Right kidney (tissue), 9 donors: ENCODE measurements at places on chromosomes 7 and 10.

GRCh38 chr10:61628875-61629513, 33.7 kb upstream of the CABCOCO1 start:
- DNase-seq: no peak

- no peak for DNase-seq
Observed at GRCh38 chr7:128954150-128954549, 16.4 kb downstream of the IRF5 start.

DNA sequence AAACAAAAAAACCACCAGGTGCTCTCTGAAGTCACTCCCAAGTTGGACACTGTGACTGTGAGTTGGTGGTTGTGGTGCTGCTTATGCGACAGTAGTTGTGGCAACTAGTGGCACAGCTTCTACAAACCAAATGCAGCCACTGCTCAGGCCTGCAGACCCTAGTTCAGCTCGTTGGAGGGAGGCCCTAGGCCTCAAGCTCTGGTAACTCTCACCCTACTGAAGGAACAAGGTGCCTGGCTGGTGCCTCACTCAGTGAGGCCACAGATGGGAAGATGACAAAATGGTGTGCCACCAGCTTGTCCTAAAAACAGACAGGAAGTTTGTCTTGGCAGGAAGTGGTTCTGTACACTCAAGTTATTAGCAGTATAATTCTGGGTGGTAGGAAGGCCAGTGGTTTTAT, 45.3 kb upstream of the RAPGEF5 start:
- no peak for DNase-seq

DNA sequence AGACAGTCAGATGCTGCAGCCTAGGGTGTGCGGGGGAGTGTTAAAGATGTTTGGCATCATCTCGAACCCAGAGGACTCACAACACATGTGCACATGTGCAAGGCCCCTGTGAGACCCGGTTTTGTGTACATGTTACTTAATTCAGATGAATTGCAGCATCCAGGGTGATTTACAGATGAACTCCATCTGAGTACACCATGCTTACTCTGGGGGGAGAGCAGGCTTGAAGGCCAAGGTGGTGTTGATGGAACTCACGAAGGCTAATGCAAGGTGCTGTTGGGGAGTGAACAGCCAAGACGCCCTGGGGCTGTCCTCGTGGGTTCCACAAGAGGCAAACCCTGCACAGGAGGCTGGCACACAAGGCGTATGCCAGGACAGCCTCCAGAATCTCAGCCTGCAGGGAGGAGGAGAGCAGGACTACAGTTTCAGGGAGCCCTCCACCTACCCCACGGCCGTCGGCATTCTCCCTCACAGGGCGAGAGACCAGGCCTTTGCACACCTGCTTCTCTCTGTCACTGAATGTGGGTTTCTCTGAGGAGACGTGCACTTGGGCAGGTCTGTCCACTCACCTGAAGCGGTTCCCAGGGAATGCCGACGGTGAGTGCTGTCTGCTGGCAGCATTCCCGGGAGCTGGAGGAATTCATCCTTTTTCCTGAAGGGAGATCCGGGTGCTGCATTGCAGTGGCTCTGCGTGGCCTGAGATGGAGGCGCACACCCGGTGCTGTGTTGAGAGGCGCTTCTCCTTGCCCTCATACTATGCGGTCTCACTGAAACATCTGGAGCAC, 178.5 kb upstream of the RNF32 start:
- no peak for DNase-seq

DNA sequence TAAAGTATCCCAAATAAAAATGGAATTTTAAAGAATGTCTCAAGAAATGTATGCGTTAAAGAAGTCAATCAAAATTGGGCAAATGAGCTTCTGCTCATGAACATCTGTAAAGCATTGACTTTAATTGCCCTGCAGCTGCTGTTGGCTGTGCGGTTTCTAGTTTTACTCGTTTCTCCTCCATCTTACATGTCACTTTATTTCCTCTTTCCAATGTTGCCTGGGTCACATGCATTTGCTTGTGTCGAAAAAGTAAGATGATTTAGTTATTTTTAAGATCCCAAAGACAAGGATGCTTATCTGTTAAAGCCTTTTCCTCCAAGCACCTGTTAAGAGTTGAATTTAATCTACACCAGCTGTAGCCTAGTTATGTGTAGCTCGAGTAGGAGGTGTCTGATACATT, 310.4 kb downstream of the EXOC4 start:
- DNase-seq: no peak

GRCh38 chr10:6313111-6313895, 110.6 kb downstream of the PFKFB3 start:
- no peak for DNase-seq

GRCh38 chr7:5315761-5316160, 33.0 kb downstream of the SLC29A4 start:
- no peak for DNase-seq

DNA sequence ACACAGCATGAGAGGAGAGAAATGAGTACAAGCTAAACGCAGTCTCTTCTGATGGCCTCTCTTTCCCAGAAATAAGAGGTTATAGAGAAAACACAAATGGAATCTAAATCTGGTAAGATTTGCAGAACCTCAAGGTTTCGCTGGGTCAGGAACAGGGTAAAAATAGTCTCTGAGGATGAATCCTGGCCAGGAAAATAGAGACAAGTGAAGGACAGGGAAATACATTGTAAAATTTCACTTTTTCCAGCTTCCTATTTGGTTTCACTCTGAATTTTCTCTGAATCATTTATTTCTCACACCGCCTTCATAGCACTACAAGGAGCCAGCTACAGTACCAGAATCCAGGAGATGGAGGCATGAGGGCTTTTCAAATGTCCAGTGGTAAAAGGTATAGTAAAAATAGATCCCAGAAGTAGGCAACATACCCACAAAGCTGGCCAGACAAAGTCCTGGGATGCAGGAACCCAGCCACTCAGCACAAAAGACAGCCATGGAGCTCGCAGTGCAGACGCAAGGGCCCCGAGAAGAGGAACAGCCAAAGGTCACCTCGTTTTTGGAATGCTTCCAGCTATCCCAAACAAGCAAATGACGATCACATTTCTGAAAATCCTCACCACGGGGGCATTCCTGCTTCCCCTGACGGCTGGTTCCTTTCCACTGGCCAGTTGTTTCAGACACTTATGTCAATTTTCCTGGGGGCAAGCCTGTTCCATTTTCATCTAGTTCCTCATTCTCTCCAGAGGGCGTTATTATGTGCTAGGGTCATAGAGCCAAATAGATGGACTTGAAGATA, 21.5 kb upstream of the IKZF1 start:
- no peak for DNase-seq

- DNase-seq: no peak
Observed at GRCh38 chr7:54722502-54722901, 36.5 kb downstream of the SEC61G start.

DNA sequence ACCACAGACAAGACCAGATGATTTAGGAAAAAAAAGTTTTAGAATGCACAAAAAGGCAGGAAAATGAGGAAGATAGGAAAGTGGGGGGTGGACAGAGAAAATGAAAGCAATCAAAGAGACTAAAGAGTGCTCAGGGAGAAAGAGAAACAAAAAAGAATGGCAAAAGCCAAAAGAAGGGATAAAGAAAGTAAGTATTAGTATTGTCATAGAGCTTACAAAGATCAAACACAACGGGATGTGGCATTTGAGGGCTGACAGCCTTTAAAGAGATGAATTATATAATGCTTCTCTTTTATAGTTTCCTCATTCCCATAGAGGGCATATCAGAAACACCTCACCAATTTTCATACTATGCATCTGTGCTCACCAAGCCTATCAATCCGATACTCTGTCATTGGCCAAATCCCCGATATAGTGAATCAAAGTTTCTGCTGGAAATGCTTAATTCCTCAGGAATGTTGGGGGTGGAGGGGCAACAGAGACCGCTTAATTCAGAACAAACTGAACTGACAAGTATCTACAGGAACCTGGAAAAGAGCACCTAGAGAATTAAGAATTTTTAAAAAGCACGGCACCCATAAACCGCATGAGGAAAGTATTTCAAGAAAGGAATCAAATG, 2.7 kb downstream of the COG5 start:
- no peak for DNase-seq

DNA sequence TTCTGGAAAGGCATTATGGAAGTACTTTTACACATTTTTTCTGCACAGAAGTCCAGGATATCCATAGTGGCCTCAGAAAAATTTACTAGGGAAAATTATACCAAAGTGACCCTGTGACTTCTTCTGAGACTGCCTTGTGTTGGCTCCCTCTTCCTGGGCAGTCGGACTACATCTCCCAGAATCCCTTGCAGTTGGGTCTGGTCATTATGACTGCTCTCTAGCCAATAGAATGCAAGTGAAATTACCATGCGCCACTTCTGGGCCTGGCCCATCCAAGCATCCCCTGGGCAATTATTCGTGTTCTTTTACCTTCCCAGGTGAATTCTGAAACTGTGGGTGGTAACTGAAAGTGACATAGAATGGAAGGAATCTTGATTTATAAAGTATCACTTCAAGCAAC, 430.9 kb downstream of the ACTR3B start:
- DNase-seq: no peak

DNA sequence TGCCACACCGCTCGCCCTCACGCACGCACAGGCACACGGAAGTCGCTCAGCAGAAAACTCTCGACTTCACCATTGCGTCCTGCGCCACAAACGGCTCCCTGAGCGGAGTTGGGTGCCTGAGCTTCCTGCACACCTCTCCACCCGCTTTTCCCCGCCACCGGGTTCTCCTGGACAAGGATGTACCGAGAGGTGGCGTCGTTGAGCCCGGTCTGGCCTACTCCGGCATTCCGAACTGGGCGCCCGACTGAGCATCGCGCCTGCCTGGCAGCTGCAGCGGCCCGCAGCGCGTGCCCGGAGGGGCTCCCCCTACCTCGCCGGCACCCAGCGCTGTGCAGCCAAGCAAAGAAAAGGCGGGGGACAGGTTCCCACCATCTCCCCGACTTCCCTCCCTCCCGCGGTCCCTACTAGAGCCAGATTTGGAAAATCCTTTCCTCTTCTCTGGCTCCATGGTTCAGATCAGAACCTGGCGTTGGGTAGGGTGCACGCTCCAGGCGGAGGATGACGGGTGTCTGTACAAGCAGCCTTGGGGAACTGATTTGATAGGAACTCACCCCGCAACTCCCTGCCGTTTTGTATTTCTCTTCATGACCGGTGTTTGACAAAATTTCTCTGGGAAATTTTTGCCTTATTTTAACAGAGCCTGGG, 1.7 kb downstream of the SORCS3 start:
- DNase-seq: peak; percentile 81
